Effector CD4-positive, alpha-beta T cell (primary cell): ENCODE measurements at places on chromosomes 5 and 9.

GRCh38 chr5:109316634-109317033 lies 93.1 kb downstream of the PJA2 start:
- no peak for DNase-seq

DNA sequence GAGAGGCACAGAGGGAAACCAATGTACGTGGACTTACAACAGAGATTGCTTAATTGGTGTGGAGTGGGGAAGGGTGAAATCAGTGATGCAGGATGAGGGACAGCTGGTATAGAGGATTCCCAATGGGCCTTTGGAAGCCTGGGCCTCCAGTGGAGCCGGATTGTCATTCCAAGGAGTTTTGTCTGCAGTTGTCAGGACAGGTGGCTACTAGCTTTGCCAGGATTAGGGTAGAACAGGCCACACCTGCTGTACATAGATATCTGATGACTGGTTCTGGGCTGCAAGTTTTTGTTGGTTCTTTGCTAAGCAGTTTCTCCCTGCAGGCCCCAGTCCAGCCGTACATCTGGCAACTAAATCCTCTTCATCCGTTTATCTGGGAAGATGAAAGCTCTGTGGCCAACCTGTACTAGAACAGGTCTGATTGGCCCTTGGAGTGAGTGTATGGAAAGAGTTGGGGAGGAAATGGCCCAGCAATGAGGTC lies 4.2 kb downstream of the SKP2 start:
- no peak for DNase-seq

DNA sequence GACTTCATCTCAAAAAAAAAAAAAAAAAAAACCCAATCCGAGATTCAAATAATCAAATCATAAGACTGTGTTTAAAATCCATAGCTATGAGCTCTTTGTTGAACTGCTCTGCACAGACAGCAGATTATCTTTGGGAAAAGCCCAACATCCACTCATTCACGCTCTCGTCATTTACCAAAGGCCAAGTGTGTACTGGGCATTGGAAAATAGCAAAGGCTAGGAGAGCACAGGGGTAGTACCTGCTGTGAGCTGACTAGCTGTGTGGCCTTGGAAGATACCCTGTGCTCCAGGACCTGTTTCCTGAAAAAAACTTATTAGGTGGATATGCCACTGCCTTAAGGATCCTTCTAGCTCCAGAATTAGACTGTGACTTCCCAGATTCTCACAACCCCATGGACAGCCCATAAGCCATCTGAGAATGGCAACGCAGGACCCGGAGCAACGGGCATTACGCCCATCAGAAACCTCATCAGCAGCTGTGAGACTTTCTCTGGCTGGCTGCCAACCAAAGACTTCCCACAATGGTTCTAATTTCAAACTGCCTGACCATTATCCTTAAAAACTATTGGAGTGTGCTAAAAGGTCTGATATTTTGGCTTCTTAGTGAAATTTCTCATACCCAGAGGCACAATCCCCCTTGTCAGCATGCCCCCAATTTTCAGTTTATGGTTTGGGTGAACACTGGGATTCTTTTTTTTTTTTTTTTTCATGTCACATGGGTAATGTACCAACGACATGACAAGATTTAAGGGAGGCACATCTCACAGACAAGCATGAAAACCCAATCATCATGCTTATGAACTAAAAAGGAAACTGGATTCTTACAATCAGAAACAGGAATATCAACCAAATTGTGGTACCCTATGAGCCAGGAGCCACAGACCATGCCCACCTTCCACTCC lies 16.8 kb downstream of the SERINC5 start:
- DNase-seq = no peak

- DNase-seq = no peak
Measured at GRCh38 chr9:3177146-3177761, 333.4 kb upstream of the PUM3 start.

GRCh38 chr9:135365013-135365768 lies 114.4 kb upstream of the PPP1R26 start:
- no peak for DNase-seq

GRCh38 chr9:118059484-118060278 lies 355.5 kb downstream of the TLR4 start:
- DNase-seq = no peak
